Placental epithelial cell (primary cell): ENCODE measurements at places on chromosomes 5 and 9. TPM values are rescaled to one million over a fixed set of nuclear protein-coding genes. Genes with fewer than 3 reads are reported as not detected.

The GADD45G gene
- 18.0 and 51.4 TPM in 2 replicates for total RNA-seq

The FOXD4L5 gene
- 0.11 TPM in 1 of 2 replicates, not detected in the other for total RNA-seq

The LECT2 gene
- total RNA-seq, result not detected in 2 replicates

The UBE2D2 gene
- total RNA-seq, result 55.4 and 69.0 TPM in 2 replicates

The PCDHGA5 gene
- 0.43 and 1.6 TPM in 2 replicates for total RNA-seq

The PMPCA gene
- total RNA-seq, result 43.3 and 46.3 TPM in 2 replicates

The MSMP gene
- not detected in 2 replicates for total RNA-seq

The CCDC171 gene
- 1.7 and 5.1 TPM in 2 replicates for total RNA-seq

The BARHL1 gene
- total RNA-seq, result not detected in 2 replicates

The FST gene
- 9.4 and 26.6 TPM in 2 replicates for total RNA-seq
